ENCODE measurements at places on chromosomes 16 and 17.

GRCh38 chr17:72714357-72714966 is 378.0 kb downstream of the SLC39A11 start:
- H3K27ac ChIP-seq = no peak overlapping the region
- peaks cover 12% of the 10 kb centered on the region for H3K4me1 ChIP-seq
- no peaks in the 10 kb centered on the region for H3K27me3 ChIP-seq
- no peaks in the 10 kb centered on the region for H3K36me3 ChIP-seq

GRCh38 chr17:74770498-74771318 is 5.4 kb downstream of the NAT9 start:
- peaks cover 15% of the 10 kb centered on the region for H3K4me1 ChIP-seq
- no peaks in the 10 kb centered on the region for H3K27me3 ChIP-seq
- peaks cover 39% of the 10 kb centered on the region for H3K36me3 ChIP-seq
- DNase-seq = peak; percentile 42
- H3K4me3 ChIP-seq = no peak overlapping the region
- H3K27ac ChIP-seq = no peak overlapping the region

DNA sequence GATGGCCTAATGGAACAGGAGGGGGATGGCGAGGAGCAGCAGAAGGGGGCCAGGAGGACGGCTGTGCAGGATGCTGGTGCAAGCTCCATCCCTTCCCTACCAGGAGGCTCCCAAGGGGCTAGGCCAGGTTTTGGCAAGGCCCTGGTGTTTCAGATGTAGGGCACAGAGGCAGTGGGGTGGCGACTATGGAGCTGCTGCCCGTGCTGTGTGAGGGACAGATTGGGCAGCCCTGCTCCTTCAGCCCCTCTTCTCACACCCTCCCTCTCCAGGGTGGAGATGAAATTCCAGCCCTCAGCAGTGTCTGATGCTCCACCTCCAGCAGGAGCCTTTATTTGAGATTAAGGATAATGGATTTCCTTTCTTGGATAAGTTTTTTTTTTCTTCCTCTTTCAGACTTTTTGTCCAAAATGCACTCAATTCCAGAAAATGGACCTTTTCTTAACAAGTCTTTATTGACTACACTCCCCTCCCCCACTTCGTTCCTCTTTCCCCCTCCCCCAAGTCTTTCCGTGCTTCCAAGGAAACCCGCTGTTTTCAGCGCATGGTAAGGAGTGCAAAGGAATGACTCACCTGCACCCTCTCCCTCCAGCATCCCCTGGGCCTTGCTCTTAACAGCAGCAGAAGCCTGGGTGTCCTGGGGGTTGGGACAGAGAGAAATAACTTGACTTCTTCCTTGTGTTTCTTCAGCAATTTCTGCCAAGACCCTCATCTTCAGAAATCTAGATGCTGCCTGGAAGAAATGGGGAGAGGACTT is 95.2 kb downstream of the CCDC182 start:
- no peaks in the 10 kb centered on the region for H3K27me3 ChIP-seq
- DNase-seq = peak; percentile 47
- peak overlapping the region; percentile 69 for H3K27ac ChIP-seq
- no peak overlapping the region for H3K4me3 ChIP-seq
- peaks cover 15% of the 10 kb centered on the region for H3K36me3 ChIP-seq

- H3K4me3 ChIP-seq = peak within 1 kb of the TSS; percentile 85
- no peaks in the 10 kb centered on the region for H3K27me3 ChIP-seq
- peak; percentile 77 for DNase-seq
- H3K4me1 ChIP-seq = peaks cover 17% of the 10 kb centered on the region
These were observed at the start of gene ZNRF1 for GRCh38 chr16:74998481-74999218. Gene ZNRF1, plus strand, starts transcription at chr16:74999024. Its CDS starts 648 bp downstream, at chr16:74999672.

- H3K27ac ChIP-seq = no peak overlapping the region
- peaks cover 53% of the 10 kb centered on the region for H3K4me1 ChIP-seq
- H3K4me3 ChIP-seq = no peak overlapping the region
- peak; percentile 40 for DNase-seq
- no peaks in the 10 kb centered on the region for H3K27me3 ChIP-seq
These were observed 18.4 kb downstream of the LDHD start for GRCh38 chr16:75097941-75098901.

GRCh38 chr17:56389356-56389755 is 204.1 kb upstream of the NOG start:
- H3K36me3 ChIP-seq = no peaks in the 10 kb centered on the region
- no peak overlapping the region for H3K4me3 ChIP-seq
- no peaks in the 10 kb centered on the region for H3K4me1 ChIP-seq
- H3K27me3 ChIP-seq = no peaks in the 10 kb centered on the region
- no peak overlapping the region for H3K27ac ChIP-seq

DNA sequence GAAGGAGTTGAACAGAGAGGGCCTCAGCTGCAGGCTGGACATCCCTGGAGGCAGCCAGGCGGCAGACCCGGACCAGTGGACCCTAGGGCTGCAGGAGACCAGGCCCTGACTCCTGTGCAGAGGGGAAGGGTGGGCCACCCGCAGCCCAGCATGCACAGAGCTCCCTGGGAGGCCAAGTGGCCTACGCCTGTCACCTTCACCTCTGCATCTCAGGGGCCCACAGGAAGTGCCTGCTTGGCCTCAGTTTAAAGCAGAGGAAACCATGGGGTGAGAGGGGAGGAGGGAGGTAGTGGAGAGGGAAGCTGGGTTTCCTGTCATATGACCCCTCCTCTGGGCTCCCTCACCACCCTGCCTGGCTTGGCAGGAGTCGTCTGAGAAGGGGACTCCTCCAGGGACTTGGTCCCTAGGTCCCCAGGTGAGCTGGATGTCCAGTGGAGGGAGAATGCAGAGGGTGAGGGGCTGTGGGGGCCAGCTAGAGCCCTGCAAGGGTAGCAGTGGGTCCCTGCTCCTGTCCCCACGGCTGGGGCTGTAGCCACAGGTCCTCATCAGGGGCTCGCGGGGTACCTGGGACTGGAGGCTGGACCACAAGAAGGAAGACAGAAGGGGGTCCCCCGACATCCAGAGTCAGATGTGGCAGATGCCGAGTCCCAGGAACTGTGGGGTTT is at the start of gene TMC8:
Gene TMC8 (plus strand): TSS at position 335 of the 665 bp plus-strand sequence. CDS start 818 bp downstream, outside the sequence.
- peaks cover 20% of the 10 kb centered on the region for H3K4me1 ChIP-seq
- H3K4me3 ChIP-seq = no peak within 1 kb of the TSS
- no peak for DNase-seq
- peaks cover 9% of the 10 kb centered on the region for H3K36me3 ChIP-seq
- no peaks in the 10 kb centered on the region for H3K27me3 ChIP-seq

- H3K27ac ChIP-seq = peak overlapping the region; percentile 95
- no peaks in the 10 kb centered on the region for H3K27me3 ChIP-seq
- DNase-seq = peak; percentile 72
- H3K4me3 ChIP-seq = no peak overlapping the region
- peaks cover 14% of the 10 kb centered on the region for H3K4me1 ChIP-seq
These were observed 32.1 kb downstream of the IST1 start for GRCh38 chr16:71927383-71927782.

DNA sequence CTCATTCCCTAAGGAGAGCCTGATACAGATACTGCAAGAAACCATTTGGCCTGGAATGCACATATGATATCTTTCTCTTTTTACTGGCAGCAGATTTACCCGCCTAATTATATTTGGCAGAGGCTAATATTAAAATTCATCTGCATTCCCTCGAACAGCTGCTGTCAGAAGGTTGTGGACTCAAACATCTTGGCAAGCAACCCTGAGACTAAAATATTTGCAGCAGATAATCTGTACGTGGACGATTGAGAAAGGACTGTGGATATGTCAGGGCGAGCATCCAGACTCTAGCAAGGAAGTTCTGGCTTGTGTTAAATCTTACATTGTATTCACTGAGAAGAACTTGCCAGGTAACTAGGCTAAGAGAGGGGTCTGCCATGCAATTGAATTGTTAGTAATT is 65.2 kb downstream of the SNX20 start:
- no peak for DNase-seq
- H3K4me1 ChIP-seq = peaks cover 15% of the 10 kb centered on the region
- H3K36me3 ChIP-seq = no peaks in the 10 kb centered on the region
- no peaks in the 10 kb centered on the region for H3K27me3 ChIP-seq

DNA sequence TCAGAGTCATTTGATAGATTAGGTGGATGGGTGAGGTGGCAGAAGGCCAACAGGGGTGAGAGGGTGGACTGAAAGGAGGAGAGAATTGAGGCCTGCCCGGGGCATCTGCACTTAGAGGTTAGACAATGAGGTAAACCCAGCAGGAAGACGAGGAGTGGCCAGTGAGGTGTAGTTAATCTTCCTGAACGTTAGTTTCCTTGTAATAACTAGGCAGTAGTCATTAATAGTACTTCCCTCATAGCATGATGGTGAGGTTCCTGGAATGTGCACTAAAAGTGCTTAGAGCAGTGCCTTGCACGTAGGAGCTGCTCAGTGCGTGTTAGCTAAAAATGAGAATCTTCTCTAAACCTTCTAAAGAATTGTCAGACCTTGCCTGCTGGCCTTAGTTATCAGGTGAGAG is 13.5 kb upstream of the KSR1 start:
- DNase-seq = no peak
- no peak overlapping the region for H3K27ac ChIP-seq
- H3K4me3 ChIP-seq = no peak overlapping the region
- H3K27me3 ChIP-seq = no peaks in the 10 kb centered on the region
- H3K4me1 ChIP-seq = no peaks in the 10 kb centered on the region

DNA sequence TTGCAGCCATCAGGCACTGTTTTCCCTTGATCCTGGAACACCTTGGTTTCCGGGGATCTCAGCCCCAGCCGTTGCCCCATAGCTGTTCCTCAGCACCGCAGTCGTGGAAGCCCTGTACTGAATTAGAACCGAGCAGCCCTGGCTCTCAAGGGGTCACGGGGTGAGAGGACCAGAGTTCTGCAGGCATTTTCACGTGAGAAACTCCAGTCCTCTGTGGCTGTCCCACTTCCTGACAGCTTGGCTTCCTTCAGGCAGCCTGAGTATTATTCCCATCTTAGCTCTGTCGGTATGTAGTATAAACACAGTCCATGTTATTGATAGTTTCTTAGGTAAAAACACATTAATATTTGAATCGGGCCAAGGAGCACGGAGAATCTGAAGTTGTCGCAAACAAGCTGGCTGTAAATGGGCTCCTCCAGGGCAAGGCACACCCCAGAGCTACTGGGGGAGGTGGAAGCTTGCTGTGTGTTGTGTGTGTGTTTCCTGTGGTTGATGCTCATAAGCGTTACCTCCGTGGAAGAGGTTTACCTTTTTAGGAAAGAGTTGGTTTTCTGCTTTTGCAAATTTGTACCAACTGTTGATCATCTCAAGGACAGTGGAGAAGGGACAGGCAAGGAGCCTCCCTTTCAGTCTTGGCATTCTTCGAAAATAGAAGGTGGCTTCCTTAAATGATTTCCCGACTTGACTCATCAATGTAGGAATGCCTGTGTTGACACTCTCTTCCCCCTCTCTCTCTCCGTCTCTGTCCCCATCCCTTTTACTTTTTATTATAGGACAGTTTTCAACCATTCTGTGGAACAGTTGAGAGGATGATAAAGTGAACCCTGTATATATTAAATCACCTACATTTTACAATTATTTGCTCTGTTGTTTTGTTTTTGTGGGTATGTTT is 208.9 kb upstream of the CHMP6 start:
- H3K27me3 ChIP-seq = no peaks in the 10 kb centered on the region
- peak overlapping the region; percentile 72 for H3K27ac ChIP-seq
- peaks cover 2% of the 10 kb centered on the region for H3K36me3 ChIP-seq

DNA sequence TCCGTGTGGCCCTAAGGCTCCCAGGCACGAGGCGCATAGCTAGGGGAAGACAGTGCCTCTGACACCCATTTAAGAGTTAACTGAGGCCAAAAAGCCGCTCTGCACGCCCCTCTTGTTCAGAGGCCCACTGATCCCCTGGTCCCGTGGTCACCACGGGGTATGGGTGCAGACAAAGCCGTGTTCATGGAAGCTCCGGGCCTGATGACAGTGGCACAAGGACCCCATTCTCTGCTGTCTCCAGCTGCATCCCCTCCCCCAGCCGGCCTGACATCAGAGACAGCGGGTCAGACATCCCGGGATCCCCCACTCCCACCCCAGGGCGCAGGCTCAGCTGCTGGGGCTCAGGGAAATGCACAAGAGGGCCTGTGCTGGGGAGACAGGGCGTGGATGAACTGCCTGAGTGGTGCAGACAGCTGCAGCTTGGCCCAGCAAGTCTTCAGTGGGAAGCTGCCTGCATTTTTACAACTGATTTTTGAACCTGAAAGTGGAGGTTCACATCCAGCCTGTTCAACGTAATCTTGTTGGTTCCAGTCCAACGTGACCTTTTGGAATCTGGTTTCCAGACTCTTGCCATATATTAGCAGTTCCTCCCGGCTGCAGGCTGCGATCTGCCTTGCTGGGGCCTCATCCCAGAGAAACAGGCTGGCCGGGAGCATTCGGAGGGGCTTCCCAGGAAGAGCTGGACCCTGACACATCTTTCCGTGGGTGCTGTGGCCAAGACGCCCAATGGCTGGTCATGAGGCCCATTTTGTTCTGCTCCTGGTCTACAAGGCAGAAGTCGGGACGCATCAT is 9.7 kb upstream of the BAHCC1 start:
- no peak overlapping the region for H3K27ac ChIP-seq
- H3K4me1 ChIP-seq = peaks cover 9% of the 10 kb centered on the region
- no peak for DNase-seq
- H3K27me3 ChIP-seq = peaks cover 17% of the 10 kb centered on the region

DNA sequence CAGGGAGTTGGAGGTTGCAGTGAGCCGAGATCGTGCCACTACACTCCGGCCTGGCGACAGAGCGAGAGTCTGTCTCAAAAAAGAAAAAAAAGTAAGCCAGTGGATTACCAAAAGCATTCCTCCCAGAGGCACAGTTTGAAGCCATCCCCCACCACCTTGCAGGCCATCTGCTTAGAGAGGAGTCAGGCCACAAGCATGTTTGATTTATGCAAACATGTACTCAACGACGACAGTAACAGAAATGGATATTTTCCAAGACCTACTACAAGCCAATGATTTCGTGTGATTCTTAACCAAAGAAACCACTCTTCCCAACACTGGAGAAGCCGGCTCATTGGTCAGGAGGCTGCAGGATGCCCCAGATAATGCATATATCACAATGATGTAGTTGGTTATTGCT is 34.8 kb downstream of the MYH13 start:
- H3K27ac ChIP-seq = no peak overlapping the region
- H3K27me3 ChIP-seq = no peaks in the 10 kb centered on the region
- no peak for DNase-seq
- no peaks in the 10 kb centered on the region for H3K36me3 ChIP-seq
- no peak overlapping the region for H3K4me3 ChIP-seq

DNA sequence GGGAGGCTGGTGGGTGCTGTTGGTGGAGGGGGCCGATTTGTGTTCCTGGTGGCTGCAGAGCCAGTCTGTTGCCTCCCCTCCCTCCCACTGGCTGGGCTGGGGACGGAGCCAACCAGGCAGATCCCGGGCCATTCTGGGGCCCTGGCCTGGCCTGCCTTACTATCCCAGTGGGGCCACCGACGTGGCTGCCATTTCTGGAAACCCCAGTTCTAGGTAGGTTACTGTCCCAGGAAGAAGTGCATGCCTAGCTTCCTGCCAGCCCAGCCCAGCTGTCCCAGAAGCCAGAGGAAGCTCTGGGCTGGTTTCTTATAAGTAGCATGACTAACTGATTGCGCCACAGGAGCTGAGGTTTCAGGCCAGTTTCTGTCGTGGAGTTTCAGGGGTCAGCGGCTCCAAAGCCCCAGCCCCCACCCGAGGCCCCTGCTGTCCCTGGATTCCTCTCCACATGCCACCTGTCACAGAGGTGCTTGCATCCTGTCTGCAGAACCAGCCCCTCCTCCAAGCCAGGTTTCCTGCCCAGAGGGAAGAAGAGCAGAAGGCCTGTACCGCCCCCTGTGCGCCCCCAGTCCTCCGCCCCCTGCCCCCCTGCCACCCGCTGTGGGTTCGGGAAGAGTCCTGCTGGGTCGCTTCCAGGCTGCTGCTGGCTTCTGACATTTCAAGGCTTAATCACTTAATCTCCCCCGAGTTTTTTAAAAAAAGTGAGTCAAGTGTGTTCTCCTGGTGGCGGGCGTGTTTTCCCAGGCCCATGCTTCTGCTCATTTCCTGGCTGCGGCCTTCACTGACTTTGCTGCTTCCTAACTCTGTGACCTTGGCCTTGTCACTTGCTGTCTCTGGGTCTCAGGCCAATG is 13.2 kb downstream of the IL4R start:
- no peaks in the 10 kb centered on the region for H3K27me3 ChIP-seq
- peaks cover 35% of the 10 kb centered on the region for H3K4me1 ChIP-seq
- H3K4me3 ChIP-seq = no peak overlapping the region
- H3K36me3 ChIP-seq = peaks cover 2% of the 10 kb centered on the region
